ENCODE measurements at places on chromosomes 11 and 22. TPM values are rescaled to one million over a fixed set of nuclear protein-coding genes. Genes with fewer than 3 reads are reported as not detected.

KLHDC7B gene
- polyA plus RNA-seq, result 1.4 TPM

P2RY6 gene
- 6.7 TPM for polyA plus RNA-seq

GALNT18 gene
- 27.2 TPM for polyA plus RNA-seq

APOA1 gene
- 2.0 TPM for polyA plus RNA-seq

NFRKB gene
- polyA plus RNA-seq, result 7.0 TPM

RNF169 gene
- 3.1 TPM for polyA plus RNA-seq

CRYBB2 gene
- 0.67 TPM for polyA plus RNA-seq

KLHL35 gene
- 0.26 TPM for polyA plus RNA-seq

DNA sequence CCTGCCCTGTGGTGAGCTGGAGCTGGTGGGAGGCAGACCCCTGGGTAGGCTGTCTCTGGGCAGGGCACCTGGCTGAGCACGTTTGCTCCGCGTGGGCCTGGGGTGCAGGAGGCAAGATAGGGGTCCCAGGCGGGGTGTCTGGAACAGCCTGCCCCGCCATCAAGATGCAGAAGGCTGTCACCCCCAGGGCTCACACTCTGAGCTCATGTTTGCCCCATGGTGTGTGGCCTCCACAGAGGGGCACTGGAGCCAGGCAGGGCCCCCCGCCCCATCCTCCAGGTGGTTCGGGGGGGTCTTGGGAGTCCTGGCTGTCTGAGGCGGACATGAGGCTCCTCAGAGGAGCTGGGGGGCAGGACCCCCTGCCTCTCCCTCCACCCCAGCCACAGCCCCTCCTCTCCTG, 28.9 kb upstream of the CARS1 start:
- no peak for DNase-seq

DNA sequence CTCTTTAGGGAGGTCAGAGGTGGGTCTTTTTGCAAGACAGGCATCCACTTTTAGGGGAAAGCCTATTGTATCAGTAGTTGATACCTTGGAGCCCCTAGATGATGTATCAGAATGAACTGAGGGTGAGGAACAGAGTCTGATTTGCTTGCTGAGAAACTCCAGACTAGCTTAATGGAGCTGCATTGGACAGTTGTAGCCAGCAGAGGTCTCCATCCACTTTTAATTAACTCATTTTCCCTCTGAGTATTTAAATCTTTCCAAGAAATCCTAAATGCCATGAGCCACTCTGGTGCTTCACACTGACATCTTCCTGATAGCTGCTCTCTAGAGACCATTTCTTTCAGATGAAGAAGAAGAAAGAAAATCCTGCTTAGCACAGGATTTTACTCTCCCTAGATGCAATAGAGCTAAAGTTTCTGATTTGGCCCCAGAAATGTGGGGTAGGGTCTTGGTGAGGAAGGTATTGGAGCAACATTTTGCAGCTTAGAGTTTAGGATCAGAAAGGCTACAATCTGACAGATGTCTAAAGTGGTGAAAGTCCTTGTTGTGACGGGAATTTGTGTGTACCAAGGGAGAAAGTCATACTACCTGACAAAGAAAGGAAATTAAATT, 38.0 kb downstream of the EXT2 start:
- DNase-seq, result peak; percentile 43

- no peak for DNase-seq
These were observed 355.6 kb upstream of the DDI1 start for GRCh38 chr11:103680826-103681225.

DNA sequence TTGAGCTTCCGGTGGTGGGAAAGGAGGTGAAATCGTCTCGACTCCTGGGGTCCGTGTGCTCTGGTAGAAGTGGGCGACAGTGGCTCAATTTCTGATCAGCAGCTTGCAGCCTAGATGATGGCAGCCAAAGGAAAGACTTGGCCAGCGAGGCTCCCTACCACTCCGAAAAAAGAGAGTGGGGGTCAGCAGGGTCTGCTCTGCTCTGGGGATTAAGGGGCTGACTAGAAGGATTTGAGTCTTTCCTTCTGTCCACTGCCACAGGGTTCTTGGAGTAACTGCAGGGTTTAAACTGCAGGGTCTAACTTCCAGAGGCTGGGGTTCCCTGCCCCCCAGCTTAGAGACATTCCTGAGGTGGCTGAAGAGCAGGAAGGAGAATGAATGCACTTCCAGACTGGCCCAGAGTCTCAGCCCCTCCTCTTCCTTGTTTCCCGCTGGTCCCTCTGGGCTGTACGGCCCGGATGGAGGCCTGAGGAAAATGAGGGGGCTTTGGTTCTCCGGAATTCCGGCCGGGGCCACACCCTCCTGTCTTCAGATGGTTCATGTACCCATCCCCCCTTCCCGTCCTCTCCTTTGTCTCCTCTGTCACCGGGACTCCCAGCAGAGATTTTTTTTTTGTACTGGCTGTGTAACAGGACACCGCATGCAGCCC, 907 bp downstream of the SERPINH1 start:
- DNase-seq, result peak; percentile 76

DNA sequence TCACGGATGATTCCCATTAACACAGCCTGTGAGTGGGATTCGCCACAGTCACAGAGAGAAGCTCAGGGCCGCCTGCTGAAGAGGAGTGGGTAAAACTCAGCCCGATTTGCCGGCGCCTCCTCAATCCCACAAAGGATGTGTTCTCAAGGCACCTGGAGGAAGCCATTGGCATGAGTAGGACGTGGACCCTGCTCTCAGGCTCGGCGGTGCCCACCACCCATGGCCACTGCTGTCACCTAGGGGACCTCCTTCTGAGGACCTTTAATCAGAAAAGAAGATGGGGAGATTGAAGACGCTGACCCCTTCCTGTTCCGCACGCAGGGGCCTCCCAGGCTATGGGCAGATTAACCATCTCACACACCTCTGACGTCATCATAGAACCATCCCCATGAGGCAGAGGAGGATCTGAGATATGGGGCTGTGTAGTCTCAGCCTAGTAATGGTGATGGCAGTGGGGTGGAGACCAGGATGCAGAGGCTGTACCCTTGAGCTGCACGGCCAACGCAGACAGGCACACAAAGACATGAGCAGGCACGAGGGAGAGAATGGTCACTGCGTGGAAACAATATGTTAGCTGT, 571.8 kb downstream of the BRD1 start:
- DNase-seq, result no peak

- DNase-seq, result no peak
These were observed 327.4 kb downstream of the MN1 start for GRCh38 chr22:27474112-27474571.

DNA sequence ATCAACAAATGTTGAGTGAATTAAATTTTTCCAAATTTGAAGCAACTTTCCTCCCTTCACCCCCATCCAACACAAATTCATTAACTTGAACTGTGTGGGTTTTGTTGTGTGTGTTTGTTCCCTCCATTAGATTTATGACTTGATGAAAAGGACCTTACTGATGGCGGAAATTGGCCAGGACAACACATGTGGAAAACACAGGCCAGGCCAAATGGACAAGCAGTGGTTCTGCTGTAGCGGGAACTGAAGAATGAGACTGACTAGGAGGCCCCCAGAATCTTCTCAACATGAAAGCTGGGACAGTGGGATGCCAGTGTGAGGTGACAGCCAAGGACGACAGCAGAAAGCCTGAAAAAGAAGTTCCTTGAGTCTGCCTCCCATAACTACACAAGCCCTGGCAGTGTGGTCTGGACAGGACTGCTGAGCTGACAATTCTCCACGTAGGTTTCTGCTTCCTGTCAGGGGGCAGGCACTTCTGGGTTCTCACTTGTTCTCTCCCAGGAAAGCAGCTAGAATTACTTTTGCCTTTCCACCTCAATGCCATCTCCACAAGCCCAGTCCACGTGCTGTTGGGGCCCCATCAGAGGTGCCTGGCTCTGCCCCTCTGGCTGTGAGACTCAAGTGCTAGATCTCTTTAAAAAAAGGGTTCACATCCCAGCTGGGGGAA, 94.3 kb downstream of the ETS1 start:
- DNase-seq, result peak; percentile 57

DNA sequence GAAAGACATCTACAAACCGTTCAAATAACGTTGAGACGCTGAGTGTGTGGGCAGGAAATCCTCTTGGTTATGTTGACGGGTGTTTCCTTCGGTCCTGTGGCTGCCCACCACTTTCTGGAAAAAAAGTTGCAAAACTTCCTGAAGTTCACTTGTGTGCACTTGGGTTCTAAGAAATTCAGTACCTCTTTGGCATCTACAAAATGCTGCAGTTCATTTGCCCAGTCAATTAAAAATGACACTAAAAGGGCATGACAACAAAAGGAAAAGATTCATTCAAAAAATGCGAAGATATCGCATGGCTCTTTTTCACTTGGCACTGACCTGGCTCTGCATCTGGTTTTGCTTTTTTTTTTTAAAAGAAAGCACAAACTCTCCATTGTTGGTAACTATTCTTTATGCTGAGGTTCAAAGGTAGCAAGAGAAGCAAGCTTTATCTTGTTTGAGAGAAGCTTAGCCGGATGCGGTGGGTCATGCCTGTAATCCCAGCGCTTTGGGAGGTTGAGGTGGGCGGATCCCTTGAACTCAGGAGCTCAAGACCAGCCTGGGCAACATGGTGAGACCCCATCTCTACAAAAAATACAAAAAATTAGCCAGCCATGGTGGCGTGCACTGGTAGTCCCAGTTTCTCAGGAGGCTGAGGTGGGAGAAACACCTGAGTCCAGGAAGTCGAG, 10.6 kb upstream of the XBP1 start:
- no peak for DNase-seq

GRCh38 chr22:23698094-23698493, 7.3 kb downstream of the RGL4 start:
- DNase-seq, result no peak

DNA sequence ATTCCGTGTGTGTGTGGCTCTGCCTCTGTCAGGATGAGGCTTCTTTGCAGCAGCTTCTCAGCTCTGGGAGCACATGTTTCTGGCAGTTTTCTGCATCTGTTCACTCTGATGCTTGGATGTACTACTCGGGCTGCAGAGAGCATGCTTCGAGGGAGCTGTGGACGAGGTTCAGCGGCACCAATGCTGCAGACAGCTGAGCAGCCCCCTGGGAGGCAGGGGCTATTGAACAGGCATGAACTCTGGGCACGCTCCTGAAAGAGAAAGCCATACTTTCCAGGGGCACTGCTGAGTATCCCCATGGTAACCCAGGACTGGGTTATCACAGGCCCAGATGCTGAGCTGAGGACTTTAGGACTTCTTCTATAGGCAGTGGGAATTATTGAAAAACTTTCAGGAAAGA, 33.8 kb downstream of the ADAMTS8 start:
- DNase-seq, result no peak

DNA sequence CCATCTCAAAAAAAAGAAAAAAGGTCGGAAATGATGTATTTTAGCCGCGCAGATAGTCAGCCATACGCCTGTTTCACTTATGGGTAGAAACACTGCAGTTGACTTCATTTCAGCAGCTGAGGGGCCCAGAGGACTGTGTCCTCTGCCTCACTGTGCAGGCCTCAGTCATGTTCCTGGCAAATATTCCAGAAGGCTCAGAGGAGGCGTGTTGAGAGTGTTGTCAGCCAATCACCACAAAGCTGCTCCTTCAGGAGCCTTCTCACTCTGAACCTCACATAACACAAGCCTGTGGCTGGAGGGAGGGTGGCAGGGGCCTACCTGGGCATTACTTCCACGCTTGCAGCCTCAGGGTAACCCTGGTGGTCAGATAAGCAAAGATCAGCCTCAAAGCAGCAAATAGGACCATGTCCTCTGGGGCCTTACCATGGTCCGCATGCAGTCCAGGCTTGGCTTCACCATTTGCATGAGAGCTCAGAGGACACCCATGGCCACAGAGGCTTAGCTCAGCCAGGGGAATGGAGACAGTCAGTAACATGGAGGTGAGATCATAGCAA, 17.3 kb upstream of the TREH start:
- DNase-seq, result no peak

DNA sequence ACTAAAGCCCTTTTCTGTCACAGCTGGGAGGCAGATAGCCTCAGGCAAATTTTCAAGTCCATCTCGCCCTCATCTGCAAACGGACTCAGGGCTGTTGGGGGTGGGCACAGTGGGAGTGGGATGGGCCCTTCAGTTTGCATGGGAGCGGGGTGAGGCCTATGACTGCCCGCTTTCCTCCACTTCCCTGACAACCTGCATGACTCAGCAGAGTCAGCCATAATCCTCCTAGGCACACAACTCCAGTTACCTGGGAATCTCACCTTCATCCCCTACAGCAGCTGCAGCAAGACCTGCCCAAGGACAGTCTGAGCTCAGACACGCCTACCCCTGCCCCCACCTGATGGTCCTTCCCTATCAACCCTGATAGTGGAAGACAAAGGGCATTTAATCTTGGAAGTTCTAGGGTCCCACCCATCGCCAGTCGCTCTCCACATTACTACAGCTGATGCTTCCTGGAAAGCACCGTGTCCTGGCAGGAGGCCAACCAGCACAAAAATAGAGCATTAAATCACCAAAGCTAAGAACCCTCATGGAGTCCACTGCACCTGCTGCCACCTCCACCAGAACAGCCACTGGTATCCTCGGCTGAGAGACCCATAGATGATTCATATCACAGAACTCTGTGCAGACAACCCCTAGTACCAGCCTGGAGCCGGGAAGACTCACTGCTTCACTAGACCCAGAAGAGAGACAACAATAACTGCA, 319.3 kb downstream of the DCDC1 start:
- no peak for DNase-seq

- no peak for DNase-seq
These were observed 5.9 kb downstream of the TMEM134 start for GRCh38 chr11:67463186-67463585.

DNA sequence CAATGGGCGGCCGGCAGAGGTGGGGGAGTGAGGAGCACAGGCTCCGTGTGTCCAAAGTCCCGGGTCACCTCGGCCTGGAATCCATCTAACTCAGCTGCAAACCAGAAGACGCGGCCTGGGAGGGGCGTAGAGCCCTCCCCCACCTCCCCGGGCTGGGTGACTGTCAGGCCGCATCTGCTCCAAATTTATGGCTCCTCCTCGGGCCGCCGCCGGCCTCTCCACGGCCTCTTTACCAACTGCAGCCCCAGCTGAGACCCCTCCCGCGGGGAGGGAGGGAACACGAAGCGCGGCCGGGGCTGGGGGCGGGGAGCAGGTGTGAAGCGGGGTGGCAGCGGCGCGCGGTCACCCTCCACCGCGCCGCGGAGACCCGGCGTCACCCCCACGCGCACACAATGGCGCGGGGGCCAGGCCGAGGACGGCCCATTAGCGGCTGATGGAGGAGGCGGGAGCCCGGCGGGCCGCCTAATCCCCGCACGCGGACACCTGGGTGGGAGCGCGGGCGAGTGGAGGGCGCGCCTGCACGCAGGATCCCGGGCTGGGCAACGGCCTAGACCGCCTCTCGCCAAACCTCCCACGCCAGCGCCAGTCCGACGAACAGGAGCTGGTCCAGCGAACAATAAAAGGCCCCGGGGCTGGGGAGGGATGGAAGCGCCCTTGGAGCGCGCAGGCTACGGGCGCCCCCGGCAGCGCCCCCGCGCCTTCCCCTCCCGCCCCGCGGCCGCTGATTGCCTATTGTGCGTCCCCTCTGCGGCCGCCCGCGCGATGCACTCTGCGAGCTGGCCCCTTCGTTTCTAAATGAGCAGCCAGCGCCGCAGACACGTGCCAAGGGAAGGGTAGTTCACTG, 25.9 kb upstream of the ROBO3 start:
- DNase-seq, result peak; percentile 60

DNA sequence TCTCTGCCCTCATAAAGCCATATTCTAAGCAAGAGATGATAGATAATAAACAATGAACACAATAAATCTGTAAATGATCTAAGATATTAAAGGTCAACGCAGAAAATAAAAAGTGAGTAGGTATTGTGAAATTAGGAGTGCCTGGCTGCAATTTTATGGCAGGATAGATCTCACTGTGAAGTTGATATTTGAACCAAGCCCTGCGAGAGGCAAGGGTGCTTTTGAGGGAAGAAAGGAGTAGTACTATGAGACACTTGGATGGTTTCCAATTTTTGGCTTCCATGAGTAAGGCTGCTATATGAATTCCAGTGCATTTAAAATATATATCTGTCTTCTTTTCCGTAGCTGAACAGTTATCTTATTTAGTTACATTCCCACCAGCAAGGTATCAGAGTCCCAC, 720.0 kb upstream of the CNTN5 start:
- DNase-seq, result no peak

All from kidney (tissue), 22 donors.